ENCODE measurements at places on chromosomes 11 and 22.

DNA sequence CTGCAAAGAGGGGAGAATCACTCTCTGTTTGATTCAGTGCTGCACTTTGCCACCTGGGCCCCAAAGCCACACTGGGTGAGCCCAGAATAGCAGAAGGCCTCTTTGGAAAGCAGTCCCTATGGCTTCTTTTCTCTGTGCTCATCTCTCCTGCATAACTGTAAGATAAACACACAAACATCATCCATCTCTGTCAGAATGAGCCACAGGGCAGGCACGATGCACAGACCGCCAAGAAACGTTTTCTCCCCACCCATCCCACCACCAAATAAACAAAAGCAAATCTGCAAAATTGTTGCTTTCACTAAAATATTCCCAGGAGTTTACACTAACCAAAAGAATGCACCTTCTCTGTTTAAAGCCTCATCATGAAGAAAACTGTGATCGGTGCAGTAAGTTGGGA is 196.4 kb upstream of the POU2AF2 start:
- DNase-seq = no peak

DNA sequence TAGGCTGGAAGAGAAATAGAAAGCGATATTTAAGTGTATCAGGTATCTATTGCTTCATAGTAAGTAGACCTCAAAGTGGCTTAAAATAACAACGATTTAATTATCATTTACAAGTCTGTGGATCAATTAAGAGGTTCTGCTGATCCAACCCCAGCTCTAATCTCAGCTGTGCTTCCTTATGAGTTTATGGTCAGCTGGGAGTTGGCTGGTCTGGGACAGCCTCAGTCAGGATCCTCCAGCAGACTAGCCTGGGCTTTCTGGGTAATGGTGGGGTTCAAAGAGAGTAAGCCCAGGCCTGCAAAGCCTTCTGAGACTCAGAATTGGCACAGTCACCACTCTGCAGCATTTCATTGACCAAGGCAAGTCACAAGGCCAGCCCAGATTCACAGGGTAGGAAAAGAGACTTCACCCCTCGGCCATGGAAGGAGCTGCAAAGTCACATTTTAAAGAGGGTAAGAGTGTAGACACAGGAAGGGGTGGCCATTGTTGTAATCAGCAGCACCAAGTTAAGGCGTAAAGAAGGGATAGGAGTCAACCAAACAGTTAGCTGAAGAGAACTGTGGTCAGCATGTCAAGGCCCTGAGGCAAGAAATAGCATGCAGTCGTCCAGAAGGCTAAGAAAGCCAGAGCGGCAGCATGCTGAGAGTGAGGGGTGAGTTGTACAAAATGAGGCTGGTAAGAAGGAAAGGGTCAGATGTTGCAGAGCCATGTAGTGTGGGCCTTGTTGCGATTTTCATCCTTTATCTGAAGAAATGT is 168.2 kb downstream of the ETS1 start:
- DNase-seq = no peak

- no peak for DNase-seq
Measured at GRCh38 chr11:29124470-29124869, 892.4 kb downstream of the KCNA4 start.

GRCh38 chr11:123111465-123111864 is 49.5 kb upstream of the HSPA8 start:
- peak; percentile 66 for DNase-seq

DNA sequence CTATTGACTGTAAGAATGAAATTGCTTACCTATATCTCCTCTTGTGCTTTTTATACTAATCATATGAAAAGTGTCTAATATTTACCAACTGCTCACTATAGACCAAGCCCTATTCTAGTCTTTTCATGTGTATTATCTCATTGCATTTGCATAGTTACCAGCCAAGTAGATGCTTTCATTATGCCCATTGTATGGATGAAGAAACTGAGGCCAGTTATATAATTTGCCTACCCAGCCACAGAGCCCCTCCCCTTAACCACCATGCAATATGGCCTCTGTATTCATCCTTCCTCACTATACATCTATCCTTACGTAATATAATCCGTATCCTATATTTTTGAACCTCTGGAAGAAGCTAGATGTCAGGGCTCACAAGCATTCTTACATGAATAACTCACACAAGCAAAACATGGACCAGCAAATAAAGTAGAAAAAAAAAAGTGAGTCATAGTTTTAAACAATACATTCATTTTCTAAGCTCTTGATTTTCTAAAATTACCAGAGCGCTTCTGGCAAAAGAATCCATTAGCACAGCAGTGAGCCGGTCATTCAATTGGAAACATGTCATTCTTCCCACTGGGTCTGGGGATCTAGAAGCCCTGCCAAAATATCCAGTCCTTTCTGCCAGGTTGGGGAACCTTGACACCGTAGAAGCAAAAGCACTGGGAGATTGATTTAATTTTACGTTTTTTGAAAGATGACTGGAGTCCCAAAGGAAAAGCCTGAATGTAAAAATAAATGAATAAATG is 80.0 kb downstream of the C11orf91 start:
- DNase-seq = no peak

DNA sequence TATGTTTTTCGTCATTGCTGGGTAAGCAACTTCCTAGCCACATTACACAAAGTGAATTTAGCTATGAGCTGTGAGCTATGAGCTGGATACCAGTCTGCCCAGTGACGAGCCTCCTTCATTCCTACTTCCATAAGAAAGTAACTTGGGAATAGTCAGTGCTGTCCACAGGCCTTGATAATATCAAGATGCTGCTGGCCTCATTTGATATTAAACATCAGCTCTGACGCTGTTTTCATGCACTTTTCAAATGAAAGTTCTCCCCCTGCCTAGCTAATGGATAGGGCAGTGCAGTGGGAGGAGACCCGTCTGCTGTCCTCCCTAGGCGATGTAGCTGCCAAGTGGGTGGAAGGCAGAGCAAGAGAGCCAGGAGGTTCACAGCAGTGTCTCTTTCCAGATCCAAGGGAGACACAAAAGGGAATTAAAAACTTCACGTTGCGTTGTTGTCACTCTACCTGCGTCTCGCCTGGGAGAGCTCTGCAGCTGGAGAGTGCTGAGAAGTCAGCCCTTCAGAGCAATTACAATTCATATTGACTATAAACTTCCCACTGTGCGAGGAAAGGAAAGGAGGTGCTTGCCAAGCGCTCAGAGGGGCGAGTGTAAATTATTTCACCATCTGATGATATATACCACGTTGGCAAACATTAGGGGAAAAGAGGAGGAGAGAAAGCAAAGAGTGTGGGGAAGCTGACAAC is 861.4 kb downstream of the NTM start:
- DNase-seq = no peak

DNA sequence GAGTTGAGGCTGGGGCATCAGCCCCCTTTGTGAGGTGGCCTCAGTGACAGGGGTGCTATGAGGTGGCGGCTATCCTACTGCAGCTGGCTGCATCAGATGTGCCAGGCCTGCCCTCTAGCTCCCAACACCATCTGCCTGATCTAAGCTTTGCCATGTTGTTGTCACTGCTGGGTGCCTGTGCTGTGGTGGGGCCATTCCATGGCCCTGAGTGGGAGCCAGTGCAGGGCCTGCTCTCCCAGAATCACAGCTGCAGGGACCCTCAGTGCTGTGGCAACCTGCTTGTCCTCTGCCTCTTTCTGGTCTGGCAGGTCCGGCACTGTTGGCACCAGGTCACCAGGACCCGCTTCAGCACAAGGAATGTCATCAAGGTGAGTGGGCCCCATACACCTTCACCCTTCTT is 1.8 kb upstream of the SNU13 start:
- DNase-seq = no peak

GRCh38 chr22:25045159-25045558 is 92.6 kb downstream of the KIAA1671 start:
- no peak for DNase-seq

GRCh38 chr22:50702261-50702671 is 29.6 kb downstream of the SHANK3 start:
- DNase-seq = no peak

- DNase-seq = peak; percentile 47
Measured at GRCh38 chr11:35122308-35122707, 16.7 kb upstream of the CD44 start.

- no peak for DNase-seq
Measured at GRCh38 chr11:126575849-126576248, 220.4 kb downstream of the ST3GAL4 start.

- DNase-seq = no peak
Measured at GRCh38 chr11:47020793-47021526, 84.4 kb downstream of the CSTPP1 start.

DNA sequence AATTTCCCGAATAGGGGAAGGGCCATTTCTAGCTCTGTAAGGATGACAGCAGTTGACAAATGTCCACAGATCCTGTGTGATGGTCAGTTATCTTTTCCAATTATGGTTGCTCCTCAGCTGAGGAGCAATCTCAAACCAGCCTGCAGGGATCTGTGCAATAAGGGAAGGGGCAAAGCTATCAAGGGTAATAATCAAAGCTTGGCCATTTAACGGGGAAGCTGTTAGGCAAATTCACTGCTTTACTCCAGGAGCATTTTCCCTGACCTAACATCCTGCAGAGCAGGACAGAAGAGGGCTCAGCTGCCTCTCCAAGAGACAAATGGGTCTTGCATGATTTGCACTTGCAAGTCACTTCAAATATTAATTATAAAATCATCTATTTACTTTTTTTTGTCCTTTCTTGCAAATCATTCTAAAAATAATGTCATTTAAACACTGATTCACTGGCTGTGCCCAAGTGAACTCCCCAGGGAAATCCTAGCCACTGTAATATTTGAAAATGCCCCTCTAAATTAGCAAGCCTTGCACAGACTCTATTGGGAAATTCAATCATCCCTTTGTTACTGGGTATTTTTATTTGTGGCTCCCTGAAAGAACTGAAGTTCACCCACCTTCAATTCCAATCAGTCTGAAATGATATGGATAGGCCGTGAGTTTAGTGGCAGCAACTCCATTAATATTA is 1256.7 kb downstream of the LRRC4C start:
- DNase-seq = no peak

GRCh38 chr11:57566905-57567514 is 462 bp downstream of the UBE2L6 start:
- DNase-seq = peak; percentile 46

GRCh38 chr11:117313091-117313490 is 3.0 kb downstream of the BACE1 start:
- DNase-seq = no peak

DNA sequence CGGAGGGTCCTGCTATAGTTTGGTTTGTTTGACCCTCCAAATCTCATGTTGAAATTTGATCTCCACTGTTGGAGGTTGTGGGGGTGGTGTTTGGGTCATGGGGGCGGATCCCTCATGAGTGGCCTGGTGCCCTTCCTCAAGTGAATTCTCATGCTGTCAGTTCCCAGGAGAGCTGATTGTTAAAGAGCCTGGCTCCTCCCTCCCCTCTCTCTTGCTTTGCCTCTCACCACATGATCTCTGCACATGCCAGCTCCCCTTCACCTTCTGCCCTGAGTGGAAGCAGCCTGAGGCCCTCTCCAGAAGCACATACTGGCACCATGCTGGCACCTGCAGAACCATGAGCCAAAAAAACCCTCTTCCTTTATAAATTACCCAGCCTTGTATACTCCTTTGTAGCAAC is 7.1 kb downstream of the TSPAN18 start:
- DNase-seq = no peak

DNA sequence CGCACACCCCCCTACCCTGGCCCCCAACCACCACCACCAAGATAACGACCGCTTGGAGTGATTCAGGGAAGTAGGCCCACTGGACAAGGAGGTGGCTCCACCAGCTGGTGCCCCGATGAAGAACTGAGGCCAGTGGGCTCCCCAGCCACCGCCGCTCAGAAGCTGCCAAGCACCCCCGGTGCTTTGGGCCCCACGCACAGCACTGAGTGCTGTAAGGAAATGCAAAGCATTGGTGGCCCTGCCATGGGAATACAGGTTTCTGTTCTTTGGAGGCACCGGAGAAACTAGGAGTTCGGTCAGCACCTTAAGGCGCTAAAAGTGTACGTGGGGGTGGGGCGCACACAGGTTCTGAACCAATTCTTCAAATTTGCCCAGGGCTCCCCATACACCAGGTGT is 664 bp upstream of the PRSS23 start:
- no peak for DNase-seq

- DNase-seq = no peak
Measured at GRCh38 chr11:128733440-128734102, 39.7 kb downstream of the FLI1 start.

DNA sequence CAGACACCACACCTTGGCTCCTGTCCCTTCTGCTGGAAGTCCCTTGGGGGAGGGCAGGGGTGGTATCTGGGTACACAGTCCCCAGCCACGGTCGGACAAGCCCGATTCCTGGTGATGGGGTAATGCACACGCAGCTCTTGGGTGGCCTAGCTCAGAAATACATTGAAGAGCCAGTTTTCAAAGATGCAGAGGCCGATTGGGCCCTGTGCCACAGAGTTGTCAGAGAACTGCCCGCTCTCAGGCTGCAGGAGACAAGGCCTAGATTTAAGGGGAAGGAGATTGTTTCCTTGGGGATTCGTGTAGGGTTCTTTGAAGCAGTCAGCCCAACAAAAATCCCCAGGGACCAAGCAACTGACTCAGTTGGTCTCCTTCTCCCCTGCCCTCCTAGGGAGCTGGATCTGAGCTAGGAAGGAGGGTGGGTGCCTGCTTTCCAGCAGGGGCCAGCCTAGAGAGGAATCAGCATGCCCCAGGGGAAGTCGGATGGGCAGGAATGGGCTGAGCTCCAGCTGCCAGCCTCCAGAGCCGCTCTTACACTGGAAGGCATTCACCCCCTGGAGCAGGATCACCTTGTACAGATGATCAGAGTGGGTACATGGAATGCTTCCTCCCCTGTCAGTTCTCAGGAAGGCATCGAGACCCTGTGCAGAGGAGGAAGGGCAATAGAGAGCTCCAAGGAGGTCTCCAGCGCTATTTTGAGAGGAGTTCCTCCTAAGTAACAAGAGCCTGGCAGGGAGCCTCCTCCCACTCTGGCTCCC is 3.3 kb upstream of the SCN4B start:
- no peak for DNase-seq

DNA sequence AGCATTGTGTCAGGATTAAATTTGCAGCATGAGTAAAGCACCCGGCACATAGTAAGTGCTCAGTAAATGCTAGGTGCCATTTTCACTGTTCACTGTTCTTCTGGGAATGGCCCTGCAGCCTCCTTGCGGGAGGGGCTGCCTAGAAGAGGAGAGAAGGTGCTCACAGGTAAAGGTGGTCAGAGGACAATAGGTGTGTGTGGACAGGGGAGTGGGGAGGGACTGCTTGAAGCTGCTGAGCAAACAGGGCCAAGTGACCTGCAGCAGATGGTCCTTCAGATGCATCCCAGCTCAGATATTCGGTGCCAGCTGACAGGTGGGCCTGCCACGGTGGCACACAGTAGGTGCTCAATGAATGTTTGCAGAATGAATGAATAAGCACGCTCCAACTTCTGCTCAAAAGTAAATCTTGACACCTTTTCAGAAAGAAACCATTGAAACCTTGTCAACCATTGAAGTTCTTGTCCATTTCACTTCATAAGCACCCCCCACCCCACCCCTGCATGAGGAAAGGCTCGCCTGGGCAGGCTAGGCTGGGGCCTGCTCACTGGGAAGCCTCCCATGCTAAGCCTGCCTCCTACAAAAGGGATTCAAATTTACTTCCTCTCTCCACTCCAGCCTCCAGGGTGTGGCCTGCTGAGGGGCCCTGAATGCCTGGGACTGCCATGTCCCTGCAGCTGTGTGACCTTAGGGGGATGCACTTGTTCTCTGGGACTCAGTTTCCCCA is 1.6 kb downstream of the KIAA0930 start:
- no peak for DNase-seq

Measured in CD4-positive, alpha-beta T cell treated with Interleukin-21 for 1 hour (primary cell).